ENCODE measurements at places on chromosomes 2 and 18. TPM values are rescaled to one million over a fixed set of nuclear protein-coding genes. Genes with fewer than 3 reads are reported as not detected.

DNA sequence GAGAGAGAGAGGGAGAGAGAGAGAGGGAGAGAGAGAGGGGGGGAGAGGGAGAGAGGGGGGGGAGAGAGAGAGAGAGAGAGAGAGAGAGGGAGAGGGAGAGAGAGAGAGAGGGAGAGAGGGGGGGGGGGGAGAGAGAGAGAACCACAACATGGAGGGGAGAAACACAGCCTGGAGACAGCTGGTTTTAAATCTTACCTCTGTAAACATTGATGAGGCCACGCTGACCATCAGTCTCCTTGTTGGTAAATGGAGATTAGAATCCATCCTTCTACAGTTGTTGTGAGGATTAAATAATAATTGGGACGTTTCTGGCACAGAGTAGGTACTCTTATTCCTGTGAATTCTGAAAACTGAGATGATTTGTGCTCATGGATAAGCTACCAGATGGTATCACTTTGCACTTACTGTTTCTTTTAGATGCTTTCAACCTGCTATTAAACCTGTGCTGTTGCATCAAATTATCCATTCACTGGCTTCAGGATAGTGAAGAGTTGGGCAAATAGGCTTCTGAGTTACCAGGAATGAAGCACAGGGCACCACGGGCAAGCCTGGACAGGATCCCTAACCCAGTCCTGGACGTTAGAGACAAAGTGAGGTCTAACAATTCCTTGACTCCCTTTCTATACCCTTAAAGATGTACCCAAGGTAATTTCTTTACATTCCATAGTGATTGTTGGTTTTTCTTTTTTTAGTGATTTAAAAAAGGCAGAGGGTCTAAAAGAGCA lies 318.1 kb downstream of the ZNF521 start:
- DNase-seq: no peak

- no peak for DNase-seq
Observed at GRCh38 chr2:112893752-112894151, 17.2 kb upstream of the IL37 start.

- DNase-seq: no peak
Observed at GRCh38 chr18:55549474-55550104, 38.4 kb downstream of the TCF4 start.

DNA sequence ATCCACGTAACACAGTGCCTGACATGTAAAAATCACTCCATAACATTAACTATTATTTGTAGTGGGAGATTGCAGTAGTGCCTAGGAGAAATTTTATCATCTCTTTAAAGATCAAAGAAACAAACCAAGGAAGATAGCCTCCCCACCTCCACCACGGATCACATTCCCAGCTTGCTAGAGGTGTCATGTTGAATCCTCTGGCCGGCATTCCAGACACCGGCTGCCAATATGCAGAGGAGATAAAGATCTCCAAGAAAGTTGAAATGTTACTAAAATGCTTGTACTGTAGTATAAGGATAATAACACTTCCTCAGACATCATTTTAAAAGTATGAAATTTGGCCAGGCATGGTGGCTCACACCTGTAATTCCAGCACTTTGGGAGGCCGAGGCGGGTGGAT lies 6.1 kb upstream of the ATG16L1 start:
- no peak for DNase-seq

The PROKR1 gene
- total RNA-seq: not detected

The MC2R gene
- total RNA-seq: not detected

Measured in mucosa of gallbladder (tissue), 1 donor.